ENCODE measurements at places on chromosomes 11 and 22.
A peak's percentile ranks its signal among the peaks of the same experiment; 100 is the strongest.

- DNase-seq = no peak
These were observed 93.2 kb downstream of the PLEKHA7 start for GRCh38 chr11:16921019-16921418.

DNA sequence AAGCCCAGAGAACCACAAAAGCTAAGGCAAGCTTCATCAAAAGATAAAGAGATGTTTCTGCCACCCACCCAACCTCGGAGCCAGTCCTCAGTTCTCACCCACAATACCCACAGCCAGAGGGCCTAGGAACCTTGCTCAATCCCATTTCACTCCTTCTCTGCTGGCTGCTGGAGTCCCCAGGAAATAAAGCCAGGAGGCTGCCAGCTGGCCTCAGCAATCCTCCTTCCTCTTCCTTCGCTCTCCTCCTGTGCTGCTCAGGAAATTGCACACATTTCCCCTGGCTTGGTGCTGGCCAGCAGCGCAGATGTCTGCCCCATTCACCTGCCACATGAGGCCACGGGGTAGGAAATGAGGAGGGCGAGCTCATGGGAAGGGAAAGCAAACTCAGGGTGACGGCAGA, 91.8 kb upstream of the LDLRAD3 start:
- DNase-seq = peak; percentile 4

GRCh38 chr11:3786781-3787428, 10.4 kb downstream of the NUP98 start:
- no peak for DNase-seq

DNA sequence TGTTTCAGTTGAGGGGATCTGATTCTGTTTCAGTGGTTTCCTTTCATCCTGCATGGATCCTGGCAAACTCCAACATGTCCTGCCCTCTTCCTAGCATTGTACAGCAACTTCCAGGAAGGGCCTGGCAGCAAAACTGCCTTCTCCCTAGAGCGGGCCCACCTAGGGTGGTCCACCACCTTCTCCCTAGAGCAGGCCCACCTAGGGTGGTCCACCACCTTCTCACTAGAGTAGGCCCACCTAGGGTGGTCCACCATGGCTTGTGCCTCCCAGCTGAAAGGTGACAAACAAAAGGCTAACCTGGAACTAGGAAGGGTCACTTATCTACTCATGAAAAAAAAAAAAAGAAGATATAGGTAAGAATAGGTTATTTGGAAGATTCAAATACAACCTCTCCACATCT, 92.2 kb downstream of the NTM start:
- DNase-seq = no peak

DNA sequence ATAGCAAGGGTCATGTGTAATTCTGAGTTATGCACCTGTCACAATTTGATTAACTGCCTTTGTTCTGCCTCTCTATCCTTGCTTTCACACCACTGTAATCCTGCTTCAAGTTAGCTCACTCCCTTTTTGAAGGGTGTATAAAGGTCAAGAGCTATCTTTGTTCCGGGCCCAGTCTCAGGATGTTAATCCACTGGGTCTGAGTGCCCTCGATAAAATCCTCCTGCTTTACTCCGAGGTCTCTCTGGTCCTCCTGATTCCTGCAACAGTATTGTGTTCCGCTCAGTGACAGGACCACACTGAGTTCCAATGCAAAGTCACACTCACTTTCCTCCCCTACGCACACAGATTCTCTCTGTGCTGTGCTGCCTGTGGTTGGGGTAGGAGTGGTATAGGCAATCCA, 186.5 kb downstream of the DYNC2H1 start:
- peak; percentile 11 for DNase-seq

DNA sequence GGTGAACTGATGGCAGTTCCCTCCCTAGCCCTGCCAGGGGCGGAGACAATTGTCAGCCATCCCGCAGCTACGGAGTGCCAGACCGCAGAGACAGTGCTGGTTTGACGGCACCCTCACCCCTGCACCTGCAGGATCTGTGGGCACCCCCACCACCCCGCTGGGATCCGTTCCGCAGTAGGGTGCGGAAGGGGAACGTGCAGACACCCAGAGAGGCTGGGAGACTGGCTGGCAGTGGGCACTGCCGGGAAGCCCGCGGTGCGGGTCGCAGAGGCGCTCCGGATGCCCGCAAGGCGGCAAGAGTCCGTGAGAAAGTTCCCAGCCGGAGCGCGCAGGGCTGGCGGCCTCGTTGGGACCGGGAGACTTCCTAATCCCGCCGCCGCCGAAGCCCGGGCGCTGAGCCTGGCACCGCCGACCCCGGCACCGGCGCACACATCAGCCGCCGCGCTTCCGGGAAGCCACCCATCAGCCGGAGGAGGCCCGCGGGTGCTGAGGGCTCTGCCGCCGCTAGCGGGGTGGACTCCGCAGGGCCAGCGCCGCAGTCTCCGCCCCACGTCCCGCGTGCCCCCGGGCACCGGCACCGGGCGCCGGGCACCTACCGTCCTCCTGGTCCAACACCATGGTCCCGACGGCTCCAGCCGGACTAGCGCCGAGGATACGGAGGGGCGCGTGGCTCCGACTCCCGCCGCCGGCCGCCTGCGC, 4.3 kb upstream of the LMO1 start:
- DNase-seq = no peak

DNA sequence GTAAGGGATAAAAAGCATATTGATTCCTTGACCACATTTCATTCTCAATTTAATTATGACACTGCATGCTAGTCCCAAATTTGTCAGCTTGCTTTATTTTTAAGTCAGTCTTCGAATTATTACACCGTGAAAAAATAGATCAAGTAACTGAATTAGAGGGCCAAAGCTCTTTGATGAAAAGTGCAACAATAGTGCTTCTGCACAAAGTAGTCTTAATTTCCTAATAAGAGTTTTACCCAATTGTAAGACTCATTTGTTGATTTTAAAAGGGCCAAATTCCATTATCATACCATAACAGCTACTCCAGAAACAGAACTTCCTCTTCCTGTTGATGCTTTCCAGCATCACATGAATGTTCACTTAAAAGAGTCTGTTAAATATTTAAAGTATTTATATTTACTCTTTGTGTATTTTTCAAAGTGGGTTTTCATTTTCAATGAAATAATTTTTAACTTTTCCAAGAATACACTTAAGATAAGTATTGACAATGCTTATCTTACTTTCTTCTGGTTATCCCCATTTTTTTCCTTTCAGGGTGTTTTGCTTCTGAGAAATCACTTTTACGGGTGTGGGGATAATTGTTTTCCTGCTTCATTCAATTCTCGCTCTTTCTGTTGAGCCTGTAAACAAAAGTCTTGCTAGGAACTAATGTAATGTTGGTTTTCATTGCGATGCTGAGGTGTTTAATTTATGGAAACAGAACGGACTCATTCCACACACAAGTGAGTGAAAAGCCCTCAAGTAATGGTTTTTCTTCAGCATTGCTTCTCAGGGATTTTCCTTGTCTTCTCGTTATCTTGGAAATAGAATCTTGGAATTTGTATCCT, 2.1 kb downstream of the ARHGEF12 start:
- DNase-seq = peak; percentile 49

GRCh38 chr11:383431-383830, 10.6 kb upstream of the PKP3 start:
- no peak for DNase-seq

DNA sequence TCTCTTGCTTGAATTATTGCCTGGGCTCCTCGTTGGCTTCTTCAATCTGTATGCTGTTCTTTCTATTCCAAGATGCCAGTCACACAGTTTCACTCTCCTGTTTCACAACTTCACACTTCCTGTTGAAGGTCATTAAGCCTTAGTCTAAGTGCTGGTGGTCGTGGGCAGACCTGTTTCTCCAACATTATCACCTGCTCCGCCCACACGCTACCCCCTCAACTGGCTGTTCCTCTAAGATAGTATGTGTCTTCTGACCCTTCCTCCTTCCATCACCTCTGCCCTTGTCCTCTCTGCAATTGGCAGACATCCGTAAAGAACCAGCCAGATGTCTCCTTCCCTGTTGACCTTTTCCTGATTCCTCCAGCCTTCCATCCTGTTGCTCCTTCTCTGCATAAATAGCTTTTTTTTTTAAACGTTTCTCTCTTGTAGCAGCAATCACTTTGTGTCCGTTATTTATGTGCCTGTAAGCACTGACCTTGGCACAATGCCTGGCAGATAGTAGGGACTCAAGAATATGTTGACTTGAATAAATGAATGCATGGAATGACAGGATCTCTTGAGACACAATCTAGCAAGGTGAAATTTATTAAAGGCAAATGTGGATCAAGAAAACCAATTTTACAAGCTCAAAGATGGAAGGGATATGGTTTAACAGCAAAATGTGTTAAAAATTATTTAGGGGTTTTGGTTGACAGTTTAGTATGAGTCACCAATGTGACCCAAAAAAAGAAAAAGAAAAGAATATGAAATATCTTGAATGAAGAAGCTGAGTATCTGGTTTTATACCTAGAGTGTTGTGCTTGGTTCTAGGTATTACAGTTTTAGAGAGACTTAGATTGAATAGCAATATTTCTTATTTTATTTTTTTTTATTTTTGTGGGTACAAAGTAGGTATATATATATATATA, 12.6 kb downstream of the DIXDC1 start:
- DNase-seq = no peak

- DNase-seq = no peak
These were observed 781 bp downstream of the ANO9 start for GRCh38 chr11:441043-441417.

GRCh38 chr11:78166855-78167469, 21.5 kb downstream of the KCTD21 start:
- no peak for DNase-seq

DNA sequence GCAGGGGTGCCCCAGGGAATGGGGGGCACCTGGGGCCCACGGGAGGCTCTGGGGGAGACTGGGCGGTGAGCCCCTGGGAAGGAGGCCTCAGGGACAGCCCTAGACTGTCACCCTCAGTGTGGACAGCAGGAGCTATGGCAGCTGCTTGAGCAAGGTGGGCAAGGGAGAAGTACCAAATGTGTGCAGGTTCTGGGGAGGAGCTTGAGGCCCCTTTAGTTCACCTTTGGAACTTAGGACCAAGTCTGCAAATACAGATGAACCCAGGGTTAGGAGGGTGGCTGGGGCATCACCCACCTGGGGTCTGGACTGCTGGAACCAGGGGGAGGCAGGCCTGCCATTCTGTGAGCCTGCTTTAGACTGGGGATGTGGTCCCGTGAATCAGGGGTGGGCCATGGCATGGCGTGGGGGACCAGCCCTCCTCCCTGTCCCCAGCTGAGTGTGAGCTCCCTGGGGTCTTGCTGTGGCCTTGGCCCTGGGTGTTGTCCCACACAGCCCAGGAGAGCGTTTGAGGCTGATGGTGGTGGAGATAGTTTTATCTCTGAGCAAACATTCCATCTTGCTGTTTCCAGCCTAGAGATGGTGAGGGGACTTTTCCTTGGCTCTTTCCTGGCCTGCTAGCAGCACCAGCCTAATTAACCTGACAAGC, 122.3 kb downstream of the KCNQ1 start:
- no peak for DNase-seq

DNA sequence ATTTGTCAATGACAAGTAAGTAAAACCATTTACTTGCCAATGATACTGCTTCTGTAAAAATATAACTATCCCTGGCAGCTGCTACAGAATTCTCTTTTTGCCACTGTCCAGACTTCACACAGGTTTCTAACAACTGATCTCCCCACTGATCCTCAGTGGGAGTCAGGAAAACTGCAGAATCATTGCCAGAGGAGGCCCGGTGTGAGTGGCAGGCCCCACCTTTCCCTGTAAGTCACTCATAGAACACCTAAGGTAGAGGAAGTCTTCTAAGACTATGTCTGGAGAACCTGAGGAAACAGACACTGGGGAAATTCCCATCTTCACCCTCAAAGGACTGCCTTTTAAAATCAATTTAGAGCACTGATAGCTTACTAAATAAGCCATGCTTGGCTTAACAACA, 66.3 kb downstream of the ZC3H12C start:
- no peak for DNase-seq

GRCh38 chr11:16217631-16218030, 138.7 kb downstream of the SOX6 start:
- peak; percentile 1 for DNase-seq

DNA sequence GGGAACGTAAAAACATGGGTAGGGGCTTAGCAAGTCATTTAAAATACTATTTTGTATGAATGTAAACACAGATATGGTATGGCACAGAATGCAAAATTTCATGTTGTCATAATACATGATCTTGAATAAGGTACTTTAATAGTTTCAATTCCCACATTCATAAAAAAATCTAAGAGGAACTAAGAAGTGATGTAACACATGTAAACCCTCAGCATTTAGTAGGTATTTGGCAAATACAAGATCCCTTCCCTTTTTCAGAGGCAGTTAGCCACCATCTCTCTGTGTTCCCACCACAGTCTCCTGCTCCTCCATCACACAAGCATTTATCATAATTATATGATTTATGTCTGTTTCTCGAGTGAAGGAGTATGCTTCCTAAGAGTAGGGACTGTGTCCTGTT, 251.8 kb downstream of the TENM4 start:
- no peak for DNase-seq

DNA sequence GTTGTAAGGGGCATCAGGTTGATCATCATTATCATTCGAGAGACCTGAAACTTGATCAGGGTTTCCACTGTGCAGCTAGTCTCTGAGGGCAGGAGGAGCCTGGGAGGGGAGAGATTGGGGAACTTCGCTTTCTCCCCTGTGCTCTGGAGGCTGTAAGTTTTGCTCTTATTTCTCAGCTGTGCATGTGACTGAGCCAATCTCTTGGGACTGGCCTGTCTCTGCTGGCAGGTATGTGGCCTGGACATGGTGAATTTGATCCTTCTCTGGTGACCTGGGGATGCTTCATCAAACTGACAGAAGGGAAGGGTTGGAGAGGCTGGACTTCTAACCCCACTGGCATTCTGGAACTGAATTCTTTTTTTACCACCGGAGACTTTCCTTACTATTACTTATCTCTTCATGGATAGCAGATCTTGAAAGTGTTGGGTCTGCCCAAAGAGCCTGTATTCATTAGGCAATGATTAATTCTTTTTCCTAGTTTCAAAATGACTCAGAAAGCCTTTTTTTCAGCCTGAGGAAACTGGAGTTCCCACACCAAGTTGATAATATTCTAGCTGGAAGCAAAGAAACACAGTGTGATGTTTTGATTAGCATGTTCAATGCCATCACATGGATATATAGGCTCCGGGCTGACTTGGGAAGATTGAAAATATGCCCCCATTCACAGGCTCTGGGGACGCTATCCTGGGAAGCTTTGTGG, 36.5 kb downstream of the TSPAN18 start:
- DNase-seq = no peak

- peak; percentile 70 for DNase-seq
These were observed 22.0 kb upstream of the OR8B8 start for GRCh38 chr11:124467381-124467927.
